ENCODE measurements at places on chromosomes 3 and 15.

- DNase-seq = no peak
These were observed 699.6 kb downstream of the MCTP2 start for GRCh38 chr15:94930960-94931359.

DNA sequence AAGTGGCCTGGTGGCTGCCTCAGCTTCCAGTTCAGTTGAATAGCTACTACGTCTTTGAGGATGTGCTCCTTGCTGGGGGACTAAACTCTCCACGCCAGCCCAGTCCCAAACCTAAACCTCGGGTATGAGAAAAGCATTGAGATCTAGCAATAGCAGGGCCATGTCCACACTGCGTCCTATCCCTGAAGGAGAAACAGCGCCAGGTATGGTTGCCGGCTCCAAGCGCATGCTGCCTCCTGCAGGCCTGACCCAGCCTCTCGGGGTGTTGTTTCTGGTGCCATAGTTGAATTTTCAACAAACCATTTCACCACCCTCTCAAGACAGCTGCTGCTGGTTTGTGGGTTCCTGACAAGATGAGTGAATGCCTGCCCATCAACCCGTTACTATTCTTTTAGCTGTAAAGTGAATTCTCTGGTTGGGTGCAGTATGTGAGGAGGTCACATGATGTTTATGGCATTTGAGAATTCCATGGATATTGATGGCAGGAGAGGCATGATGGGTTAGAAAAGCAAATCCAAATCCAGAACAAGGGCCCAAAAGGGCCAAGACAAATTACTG, 13.0 kb upstream of the SLC28A1 start:
- DNase-seq = no peak

DNA sequence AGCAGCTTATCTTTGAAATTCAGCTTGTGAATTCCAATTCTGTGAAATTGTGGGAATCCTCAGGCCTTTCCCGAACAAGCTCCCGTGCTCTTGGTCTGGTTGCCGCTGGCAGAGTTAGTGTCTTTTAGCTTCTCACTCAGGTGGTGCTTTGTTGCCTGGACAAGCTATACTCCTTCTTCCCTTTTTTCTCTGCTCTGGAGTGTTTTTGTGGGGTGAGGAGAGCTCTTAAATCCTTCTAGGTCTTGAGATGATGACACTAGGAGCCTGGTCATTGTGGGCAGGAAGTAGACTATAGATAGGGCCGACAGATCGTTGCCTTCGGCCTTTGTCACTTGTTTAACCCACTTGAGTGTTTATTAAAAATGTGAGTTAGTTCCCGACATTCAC, 93.8 kb downstream of the SLCO3A1 start:
- DNase-seq = no peak

- no peak for DNase-seq
These were observed 11.6 kb downstream of the GALNT15 start for GRCh38 chr3:16186086-16186485.

GRCh38 chr15:40637221-40637745, 43.2 kb downstream of the KNL1 start:
- DNase-seq = no peak

GRCh38 chr15:43189296-43189695, 4.1 kb downstream of the CCNDBP1 start:
- DNase-seq = no peak

- DNase-seq = no peak
These were observed 53.3 kb downstream of the EXOG start for GRCh38 chr3:38549486-38549885.

DNA sequence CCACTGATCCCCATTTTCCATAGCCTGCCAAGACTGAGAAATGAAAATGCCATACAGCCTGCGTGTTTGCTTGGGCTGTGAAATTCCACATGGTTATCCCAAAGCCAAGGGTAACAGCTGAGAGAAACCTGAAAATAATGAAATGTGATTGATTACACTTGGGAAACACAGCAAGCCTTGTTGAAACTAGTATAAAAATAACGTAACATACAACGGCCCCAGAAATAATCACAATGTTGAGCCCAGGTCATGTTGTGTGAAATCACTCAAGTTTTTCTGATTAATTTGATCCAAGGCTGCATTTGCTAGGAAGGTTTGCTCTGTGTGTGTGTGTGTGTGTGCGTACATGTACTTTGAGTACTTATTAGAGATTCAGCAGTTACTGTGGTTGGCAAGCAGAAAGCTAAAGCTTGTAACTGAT, 269.0 kb downstream of the OXSM start:
- DNase-seq = no peak

DNA sequence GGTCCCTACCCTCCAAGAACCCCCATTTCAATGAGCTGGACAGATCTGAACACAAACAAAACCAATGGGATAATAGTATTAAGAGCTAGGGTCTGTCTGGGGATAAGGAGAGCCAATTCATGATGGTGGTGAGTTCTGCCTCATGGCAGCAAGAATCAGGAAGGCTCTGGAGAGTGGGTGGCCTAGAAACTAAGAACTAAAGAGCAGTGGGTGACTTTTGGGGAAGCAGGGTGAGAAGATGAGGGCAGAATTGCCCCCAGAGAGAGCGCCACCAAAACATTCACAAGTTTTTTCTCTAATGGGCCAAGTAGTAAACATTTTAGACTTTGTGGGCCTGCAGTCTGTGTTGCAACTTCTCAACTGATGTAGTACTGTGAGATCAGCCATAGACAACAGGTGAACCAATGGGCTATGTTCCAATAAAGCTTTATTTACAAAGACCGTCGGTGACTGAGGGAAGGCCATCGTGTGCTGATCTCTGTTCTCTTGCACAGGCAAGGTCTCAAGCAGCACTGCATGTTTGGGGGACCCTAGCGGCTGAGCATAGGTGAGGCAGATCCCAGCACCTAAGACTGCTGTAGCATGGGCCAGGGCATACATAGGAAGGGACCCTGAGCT, 225.5 kb upstream of the ST8SIA2 start:
- DNase-seq = no peak

GRCh38 chr15:58931987-58932588, 1.4 kb downstream of the SLTM start:
- no peak for DNase-seq

- no peak for DNase-seq
These were observed 985 bp downstream of the LCMT2 start for GRCh38 chr15:43329217-43329959.

DNA sequence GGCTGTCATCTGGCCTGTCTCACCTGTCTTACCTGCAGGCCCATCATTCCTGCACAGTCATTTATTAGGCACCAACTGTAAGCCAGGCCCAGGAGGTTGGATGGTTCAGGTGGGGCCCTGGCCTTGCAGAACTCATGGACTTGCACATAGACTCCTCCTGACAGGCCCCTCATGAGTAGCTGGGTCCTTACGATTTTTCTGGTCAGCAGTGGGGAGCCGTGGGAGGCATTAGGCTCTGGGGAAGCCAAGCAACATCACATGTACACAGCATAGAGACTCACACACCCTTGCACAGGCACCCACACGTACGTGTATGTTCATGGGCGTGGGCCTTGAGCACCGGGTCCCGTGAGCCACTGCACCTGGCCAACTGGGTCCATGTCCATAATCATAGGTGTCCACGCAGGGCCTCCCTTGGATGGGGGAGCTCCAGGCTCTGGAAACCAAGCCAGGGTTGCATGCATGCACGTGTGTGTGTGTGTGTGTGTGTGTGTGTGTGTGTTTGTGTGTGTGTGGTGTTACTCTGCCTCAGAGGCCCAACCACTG, 20.3 kb downstream of the CISH start:
- DNase-seq = no peak

DNA sequence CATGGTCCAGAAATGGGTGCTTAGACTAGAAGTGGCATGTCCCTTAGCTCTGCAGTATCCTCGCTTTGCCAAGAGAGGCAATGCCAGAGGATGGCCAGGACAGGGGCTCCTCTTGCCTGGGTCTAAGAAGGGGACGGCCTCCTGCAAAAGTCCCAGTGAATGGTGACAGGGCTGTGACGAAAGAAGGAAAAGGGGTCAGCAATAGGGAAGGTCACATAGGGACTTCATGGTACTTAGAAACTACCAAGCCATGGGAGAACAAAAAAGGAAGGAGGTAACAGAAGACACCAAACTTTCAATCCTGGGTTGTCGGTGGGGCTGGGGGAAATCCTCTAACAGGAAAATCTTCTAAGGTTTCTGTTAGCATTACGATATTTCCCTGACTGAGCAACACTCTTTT, 36.2 kb upstream of the ATOSA start:
- no peak for DNase-seq

DNA sequence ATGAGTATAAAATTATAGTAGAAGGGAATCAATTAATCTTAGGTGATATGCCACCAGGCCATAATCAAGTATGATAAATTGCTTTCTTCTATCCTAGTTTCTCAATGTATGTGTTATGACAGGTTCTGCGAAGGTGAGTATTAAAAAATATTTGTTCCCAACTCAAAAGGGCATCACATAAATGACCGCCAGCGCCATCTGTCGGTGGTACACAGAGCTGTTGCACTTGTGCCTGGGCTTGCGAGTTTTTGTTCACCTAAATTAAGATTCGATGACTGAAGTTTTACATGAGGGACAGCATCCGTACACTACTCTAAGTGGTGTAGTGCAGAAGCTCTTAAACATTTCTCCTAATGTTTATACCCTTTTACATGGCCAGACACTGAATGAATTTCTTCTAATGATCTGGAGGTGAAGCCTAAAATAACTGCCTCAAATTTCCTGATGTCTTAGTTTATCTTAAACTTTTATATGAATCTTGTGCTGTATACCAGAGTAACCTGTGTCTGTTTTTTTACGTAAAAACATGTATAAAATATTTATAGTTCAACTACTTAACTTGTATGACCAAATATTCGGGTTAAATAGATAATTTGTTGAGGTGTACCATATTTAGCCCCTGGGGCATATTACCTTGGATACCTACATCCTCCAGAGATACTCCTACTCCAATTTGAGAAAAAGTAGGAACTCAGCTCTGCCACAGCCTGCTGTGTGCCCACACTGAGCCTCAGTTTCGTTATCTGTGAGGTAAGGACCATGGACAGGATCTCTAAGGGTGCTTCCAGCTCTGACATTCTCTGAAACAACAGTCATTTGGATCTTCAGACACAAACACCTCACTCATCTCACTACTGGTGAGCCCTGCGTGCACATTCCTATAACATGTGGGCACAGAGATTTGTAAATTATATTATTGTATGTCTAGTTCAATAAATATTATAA, 365.6 kb downstream of the MAGI1 start:
- DNase-seq = peak; percentile 0

DNA sequence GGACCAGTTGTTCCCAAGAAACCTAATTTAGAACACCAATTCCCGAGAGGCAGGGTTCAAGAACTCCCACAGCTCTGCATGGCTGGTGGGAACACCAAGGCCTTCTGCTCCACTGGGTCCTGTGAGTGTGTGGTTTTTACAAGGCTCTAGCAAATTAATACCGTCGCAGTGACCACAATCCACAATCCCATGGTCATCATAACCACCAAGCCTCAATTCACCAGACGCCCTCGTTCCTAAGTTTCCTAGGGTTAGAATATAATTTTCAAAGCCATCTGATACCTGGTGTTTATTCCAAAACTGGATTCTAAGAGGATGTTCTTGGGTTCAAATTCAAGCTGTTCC, 114.9 kb upstream of the RPL32 start:
- DNase-seq = no peak

- no peak for DNase-seq
These were observed 4.1 kb upstream of the STAB1 start for GRCh38 chr3:52490939-52491526.

DNA sequence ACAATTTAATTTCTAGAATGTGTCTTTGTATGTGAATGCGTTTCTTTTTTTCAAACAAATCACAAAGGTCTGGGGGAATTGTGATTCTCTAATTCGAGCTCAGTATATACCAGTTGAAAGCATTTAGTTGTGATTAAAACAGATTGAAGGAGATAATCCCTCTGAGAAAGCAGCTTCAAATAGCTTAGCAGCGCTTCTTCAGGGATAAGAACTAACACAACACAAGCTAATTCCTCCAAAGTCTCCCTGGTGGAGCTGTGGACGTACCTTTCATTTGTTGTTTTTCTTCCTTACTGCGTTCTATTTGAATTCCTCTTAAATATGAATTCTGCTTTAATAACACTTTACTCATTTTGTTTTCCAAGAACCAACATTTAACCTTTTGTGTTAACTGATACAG, 286.7 kb downstream of the ROBO2 start:
- no peak for DNase-seq

DNA sequence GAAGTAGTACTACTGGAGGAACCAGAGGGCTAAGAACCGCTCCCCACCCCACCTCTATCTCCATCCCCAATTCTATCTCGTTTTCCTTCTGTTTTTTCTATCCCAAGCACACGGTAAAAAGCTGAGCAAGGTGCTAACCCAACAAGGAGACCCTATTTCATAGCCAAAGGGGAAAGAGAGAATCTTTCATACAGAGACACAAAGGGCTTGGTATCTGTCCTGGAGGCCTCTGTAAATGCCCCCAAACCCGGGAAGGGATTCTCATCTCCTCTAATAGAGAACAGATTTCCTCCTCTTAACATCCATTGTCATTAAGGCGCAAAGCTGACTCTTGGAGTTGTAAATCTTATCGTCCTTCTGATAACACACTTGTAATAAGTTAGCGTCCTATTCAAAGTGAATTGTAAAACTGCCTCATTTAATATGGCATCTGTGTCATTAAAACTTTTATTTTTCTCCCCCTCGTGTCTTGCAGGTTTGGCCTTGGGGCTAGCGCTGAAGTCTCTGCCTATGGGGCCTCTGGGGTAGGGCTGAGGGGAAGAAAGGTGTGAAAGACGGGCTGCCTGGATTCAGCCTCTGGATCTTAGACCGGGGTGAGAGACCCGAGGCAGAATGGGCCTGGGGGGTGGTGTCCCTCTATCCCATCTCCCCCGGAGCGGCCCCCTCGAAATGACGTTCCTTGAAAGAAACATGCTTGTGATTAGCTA, 12.1 kb downstream of the NR2F2 start:
- DNase-seq = no peak

DNA sequence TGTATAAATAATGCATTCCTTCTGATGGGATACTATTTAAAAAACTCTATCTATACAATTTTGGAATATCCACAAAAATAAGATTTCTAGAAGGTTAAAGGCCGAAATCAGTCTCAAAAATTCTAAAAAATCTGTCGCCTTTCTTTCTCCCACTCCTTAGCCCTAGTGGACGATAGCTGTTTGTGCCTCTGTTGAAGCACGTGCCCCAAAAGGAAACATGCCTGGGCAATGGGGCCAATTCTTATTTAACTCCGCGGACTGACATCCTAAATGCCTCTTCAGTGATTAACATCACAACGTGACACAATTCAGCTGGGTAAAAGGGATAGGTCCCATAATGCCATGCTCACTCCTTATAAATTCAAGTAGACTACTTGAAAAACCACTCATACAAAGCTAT, 65.1 kb downstream of the GAP43 start:
- no peak for DNase-seq

GRCh38 chr3:69011096-69011730, 2.3 kb downstream of the EOGT start:
- no peak for DNase-seq

- DNase-seq = no peak
These were observed 491.2 kb upstream of the TPRG1 start for GRCh38 chr3:188680605-188681004.

GRCh38 chr3:154123906-154124305, 2.7 kb downstream of the ARHGEF26 start:
- no peak for DNase-seq

DNA sequence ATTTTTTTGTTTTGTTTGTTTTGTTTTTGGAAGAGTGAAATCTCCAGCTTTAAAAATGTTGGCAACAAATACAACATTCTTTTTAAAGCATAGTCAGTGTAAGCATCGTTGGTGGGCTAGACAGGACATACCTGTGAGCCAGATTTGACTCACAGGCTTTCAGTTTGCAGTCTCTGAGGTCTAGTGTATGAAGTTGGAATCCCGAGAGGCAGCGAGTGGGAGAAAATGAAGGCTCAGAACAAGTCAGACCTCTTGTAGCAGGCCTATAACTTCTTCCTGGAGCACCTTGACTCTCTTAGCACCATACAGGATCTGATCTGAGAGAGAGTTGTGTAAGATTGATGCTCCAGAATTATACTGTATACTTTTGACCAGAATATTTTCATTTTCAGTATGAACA, 60.2 kb downstream of the CNTN4 start:
- DNase-seq = no peak
